ENCODE measurements at places on chromosomes 7 and 10. TPM values are rescaled to one million over a fixed set of nuclear protein-coding genes. Genes with fewer than 3 reads are reported as not detected.

Gene CHRM2
- not detected for total RNA-seq

Gene GPNMB
- 145 TPM for total RNA-seq

Gene LRRD1
- total RNA-seq, result not detected

Gene PRSS37
- not detected for total RNA-seq

Gene TPK1
- total RNA-seq, result 14.8 TPM

Gene ENTPD7
- total RNA-seq, result 4.9 TPM

Gene CTAGE6
- 0.76 TPM for total RNA-seq

All from sciatic nerve (tissue), 2 donors.